ENCODE measurements at places on chromosomes 1 and 21. TPM values are rescaled to one million over a fixed set of nuclear protein-coding genes. Genes with fewer than 3 reads are reported as not detected.
A peak's percentile ranks its signal among the peaks of the same experiment; 100 is the strongest.

Gene SERTAD4
- total RNA-seq: not detected

Gene PROK1
- total RNA-seq: not detected

GRCh38 chr1:59027177-59027576 lies 243.3 kb upstream of the JUN start:
- H3K27ac ChIP-seq: no peak overlapping the region
- peaks cover 21% of the 10 kb centered on the region for H3K36me3 ChIP-seq
- H3K27me3 ChIP-seq: no peaks in the 10 kb centered on the region

DNA sequence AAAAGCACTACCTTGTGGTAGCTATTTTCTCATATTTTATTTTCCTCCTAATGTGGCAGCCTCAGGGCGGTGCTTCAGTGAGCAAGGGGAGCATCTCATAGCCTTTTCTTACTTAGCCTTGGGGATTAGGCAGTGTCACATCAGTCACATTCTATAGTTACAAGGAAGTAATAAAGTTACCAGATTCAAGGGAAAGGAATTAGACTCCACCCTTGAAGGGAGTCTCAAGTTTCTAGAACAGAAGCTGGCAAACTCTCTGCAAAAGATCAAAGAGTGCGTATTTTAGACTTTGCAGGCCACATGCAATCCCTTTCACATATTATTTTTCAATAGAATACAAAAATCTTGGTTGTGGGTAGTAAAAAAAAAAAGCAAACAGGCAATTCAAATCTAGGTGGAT lies 350.4 kb downstream of the AMY1C start:
- DNase-seq: no peak
- no peaks in the 10 kb centered on the region for H3K4me1 ChIP-seq
- H3K27me3 ChIP-seq: no peaks in the 10 kb centered on the region
- H3K36me3 ChIP-seq: no peaks in the 10 kb centered on the region
- H3K4me3 ChIP-seq: no peak overlapping the region
- no peak overlapping the region for H3K27ac ChIP-seq

DNA sequence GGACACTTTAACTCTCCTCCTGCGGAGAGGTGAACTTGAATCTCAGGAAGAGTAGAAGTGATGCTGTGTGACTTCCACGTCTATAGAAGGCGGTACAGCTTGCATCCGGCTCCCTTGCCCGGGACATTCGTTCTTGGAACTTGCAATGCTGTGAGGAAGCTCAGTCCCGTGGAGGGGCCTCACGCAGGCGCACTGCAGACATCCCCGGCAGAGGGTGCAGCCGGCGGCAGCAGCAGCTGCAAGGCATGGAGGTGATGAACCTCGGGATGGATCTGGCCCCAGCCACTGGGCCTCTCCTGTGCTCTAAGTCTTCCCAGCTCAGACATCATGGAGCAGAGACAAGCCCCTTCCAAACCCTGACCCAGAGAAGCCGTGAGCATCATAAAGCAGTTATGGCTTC lies 61.8 kb upstream of the SOD1 start:
- peaks cover 9% of the 10 kb centered on the region for H3K27me3 ChIP-seq
- H3K4me3 ChIP-seq: no peak overlapping the region
- no peaks in the 10 kb centered on the region for H3K36me3 ChIP-seq
- DNase-seq: no peak
- H3K4me1 ChIP-seq: no peaks in the 10 kb centered on the region
- no peak overlapping the region for H3K27ac ChIP-seq

- H3K4me3 ChIP-seq: no peak overlapping the region
- no peak for DNase-seq
- H3K4me1 ChIP-seq: no peaks in the 10 kb centered on the region
- H3K27me3 ChIP-seq: no peaks in the 10 kb centered on the region
Measured at GRCh38 chr1:183827801-183828200, 22.9 kb downstream of the RGL1 start.

- no peak for DNase-seq
- no peak overlapping the region for H3K27ac ChIP-seq
- H3K4me1 ChIP-seq: peaks cover 16% of the 10 kb centered on the region
- no peak overlapping the region for H3K4me3 ChIP-seq
- no peaks in the 10 kb centered on the region for H3K36me3 ChIP-seq
Measured at GRCh38 chr1:33378524-33378923, 52.4 kb downstream of the PHC2 start.

DNA sequence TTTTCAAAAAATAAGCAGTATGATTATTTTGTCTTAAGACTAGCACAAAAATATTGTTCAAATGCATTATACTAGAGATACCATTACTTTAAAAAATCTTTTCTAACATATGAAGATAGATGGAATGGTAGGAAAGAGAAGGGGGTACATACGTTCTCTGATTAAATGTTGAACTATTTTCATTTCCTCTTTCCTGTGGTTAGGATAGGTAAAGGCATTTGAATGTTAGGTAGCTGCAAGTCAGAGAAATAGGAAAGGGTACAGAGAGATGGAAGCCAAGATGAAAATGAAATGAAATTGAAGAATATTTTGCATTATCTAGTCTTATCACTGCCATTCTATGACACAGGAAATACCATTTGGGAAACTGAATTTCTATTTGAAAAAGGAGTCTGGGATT lies 28.3 kb downstream of the TLCD4 start:
- H3K36me3 ChIP-seq: no peaks in the 10 kb centered on the region
- no peak for DNase-seq
- H3K4me3 ChIP-seq: no peak overlapping the region
- no peaks in the 10 kb centered on the region for H3K27me3 ChIP-seq

- peaks cover 9% of the 10 kb centered on the region for H3K27me3 ChIP-seq
- H3K4me1 ChIP-seq: no peaks in the 10 kb centered on the region
- DNase-seq: no peak
Measured at GRCh38 chr1:147470079-147470478, 71.2 kb upstream of the BCL9 start.

GRCh38 chr1:3078430-3078861 lies 9.4 kb downstream of the PRDM16 start:
- no peak for DNase-seq
- peaks cover 6% of the 10 kb centered on the region for H3K27me3 ChIP-seq
- no peaks in the 10 kb centered on the region for H3K4me1 ChIP-seq

Gene CFHR2
- total RNA-seq: not detected

Gene SLC30A2
- total RNA-seq: not detected

DNA sequence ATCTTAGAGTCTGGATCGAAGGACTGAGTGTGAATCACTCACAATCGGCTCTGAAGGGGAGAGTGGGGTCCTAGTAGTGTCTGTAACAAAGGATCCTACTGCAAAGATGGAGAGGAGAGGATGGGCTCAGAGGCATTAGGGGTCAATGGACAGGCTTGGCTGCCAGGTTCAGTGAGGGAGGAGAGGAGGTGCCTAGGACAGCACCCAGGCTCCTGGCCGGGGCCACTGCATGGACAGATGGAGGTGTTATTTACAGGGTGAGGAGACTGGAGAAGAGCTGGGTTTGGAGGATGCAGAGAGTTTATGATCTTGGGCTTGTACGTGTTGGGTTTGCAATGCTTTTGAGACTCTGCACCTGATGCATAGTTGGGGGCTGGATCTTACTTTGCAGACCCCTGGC lies 658.9 kb downstream of the PTPRU start:
- no peak overlapping the region for H3K27ac ChIP-seq
- H3K36me3 ChIP-seq: no peaks in the 10 kb centered on the region
- no peaks in the 10 kb centered on the region for H3K4me1 ChIP-seq
- H3K27me3 ChIP-seq: peaks cover 14% of the 10 kb centered on the region
- DNase-seq: no peak
- no peak overlapping the region for H3K4me3 ChIP-seq

GRCh38 chr1:199273837-199274379 lies 635.1 kb downstream of the PTPRC start:
- no peaks in the 10 kb centered on the region for H3K4me1 ChIP-seq
- no peak for DNase-seq
- H3K27me3 ChIP-seq: peaks cover 2% of the 10 kb centered on the region
- no peaks in the 10 kb centered on the region for H3K36me3 ChIP-seq
- H3K27ac ChIP-seq: no peak overlapping the region
- H3K4me3 ChIP-seq: no peak overlapping the region

Gene KRTAP24-1
- not detected for total RNA-seq

DNA sequence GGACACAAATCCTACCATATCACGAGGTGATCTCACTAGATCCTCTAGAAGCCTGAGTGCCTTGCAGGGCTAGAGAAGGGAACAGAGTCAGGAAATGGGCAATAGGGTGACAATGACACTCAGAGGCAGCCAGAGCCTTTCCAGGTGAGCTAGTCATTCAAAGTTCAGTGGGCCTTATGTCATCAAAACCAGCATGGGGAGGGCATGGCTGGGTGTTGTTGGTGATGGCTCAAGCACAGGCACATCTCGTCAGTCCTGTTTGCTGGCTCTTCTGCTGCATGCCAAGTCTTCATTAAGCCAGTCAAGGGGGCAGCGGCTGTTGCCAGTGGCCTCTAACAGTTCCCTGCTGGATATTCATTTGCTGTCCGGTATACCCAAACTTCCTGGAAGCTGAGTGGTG lies 99.6 kb upstream of the USP24 start:
- no peaks in the 10 kb centered on the region for H3K36me3 ChIP-seq
- H3K4me3 ChIP-seq: no peak overlapping the region
- H3K4me1 ChIP-seq: peaks cover 15% of the 10 kb centered on the region
- H3K27ac ChIP-seq: no peak overlapping the region
- peaks cover 4% of the 10 kb centered on the region for H3K27me3 ChIP-seq
- no peak for DNase-seq

- no peaks in the 10 kb centered on the region for H3K4me1 ChIP-seq
- H3K27ac ChIP-seq: no peak overlapping the region
- no peaks in the 10 kb centered on the region for H3K27me3 ChIP-seq
- no peak for DNase-seq
Measured at GRCh38 chr1:226274138-226274537, 34.8 kb downstream of the LIN9 start.

Gene SAMD13
- total RNA-seq: 0.34 TPM

DNA sequence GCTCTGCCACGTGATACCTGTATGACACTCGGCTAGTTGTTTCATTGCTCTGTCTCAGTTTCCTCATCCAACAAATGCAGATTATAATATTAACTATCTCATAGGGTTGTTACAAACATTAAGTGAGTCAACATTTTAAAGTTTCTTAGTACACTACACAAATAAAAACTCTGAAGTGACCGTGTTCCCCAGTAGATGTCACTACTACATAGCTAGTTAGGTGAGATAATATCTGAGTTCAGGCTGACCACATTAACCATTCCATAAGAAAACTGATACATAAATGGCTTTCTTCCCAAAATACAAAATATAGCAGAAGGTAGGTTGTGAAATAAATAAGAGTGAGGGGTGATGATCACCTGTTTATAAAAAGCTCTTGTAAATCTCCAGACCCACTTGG lies 214.1 kb downstream of the NUF2 start:
- no peaks in the 10 kb centered on the region for H3K27me3 ChIP-seq
- H3K36me3 ChIP-seq: no peaks in the 10 kb centered on the region
- H3K27ac ChIP-seq: no peak overlapping the region
- no peak overlapping the region for H3K4me3 ChIP-seq
- H3K4me1 ChIP-seq: no peaks in the 10 kb centered on the region

Gene FOXD2
- 0.17 TPM for total RNA-seq

DNA sequence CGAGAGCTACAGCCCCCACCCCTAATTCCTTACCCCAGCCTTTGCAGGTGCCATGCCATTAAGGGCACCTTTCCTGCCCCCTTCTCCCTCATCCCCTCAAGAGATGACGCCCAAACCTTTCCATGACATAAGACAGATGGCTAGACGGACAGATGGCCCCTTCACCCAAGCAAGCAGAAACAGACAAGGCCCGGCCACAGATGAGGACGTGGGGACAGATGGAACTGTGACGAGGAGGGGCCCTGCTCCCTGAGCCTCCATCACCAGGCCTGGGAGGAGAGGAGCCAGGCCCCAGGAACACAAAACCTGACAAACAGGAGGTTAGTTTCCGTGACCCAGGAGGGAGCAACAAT lies 24.7 kb upstream of the PEF1 start:
- H3K27me3 ChIP-seq: peaks cover 22% of the 10 kb centered on the region
- no peak overlapping the region for H3K4me3 ChIP-seq
- H3K36me3 ChIP-seq: no peaks in the 10 kb centered on the region
- no peak for DNase-seq

DNA sequence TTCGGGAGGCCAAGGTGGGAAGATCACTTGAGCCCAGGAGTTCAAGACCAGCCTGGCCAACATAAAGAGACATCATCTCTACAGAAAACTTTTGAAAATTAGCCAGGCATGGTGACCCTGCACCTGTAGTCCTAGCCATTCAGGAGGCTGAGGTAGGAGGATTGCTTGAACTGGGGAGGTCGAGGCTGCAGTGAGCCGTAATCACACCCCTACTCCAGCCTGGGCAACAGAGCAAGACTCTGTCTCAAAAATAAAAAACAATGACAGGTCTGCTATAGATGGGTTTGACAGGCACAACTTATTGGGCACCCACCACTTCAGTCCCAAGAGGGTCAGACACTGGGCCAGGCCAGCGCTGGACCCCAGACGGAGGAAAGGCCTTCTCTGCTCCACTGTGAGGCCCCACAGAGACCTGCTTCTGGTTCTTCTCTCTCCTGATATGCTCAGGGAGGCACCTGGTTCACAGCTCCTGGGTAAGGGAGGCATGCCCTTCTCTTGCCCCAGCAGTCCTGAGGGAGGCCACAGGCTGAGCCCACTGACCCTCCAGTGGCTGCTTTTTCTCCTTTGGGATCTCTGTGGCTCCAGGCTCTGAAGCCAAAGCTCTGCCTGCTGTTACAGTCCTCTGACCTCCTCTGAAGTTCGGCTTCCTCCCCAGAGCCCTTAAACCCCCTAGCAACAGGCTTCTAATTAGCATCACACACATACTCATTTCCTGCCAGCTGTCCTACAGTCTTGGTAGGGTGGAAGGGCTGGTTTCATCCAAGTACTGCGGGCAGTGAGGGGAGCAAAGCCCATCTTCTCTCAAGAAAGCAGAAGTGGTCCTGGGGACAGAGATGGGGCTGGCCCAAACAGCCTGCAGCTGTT lies 14.4 kb downstream of the S100A16 start:
- no peak overlapping the region for H3K4me3 ChIP-seq
- peaks cover 13% of the 10 kb centered on the region for H3K4me1 ChIP-seq
- peaks cover 2% of the 10 kb centered on the region for H3K27me3 ChIP-seq
- peak overlapping the region; percentile 37 for H3K27ac ChIP-seq
- H3K36me3 ChIP-seq: no peaks in the 10 kb centered on the region
- DNase-seq: no peak

DNA sequence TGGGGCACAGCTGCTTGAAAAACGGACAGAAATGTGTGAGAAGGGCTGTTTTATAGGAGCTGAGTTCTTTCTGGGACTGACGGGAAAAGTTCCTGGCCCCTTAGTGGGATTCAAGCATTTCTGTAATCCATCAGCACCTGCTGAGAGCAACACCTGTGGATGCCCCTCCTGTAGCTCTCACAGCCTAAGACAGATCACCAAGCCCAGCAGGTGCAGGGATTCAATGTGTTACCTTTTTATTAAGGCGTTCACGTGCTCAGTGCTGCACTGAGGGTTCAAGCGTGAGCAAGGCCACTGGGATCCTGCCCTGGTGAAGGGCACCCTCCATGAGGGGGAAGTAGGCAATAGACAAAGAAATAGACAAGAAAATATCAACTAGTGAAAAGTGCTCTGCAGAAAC lies 14.9 kb downstream of the OLFML2B start:
- H3K4me3 ChIP-seq: no peak overlapping the region
- no peak for DNase-seq
- H3K36me3 ChIP-seq: no peaks in the 10 kb centered on the region
- peaks cover 5% of the 10 kb centered on the region for H3K4me1 ChIP-seq
- no peak overlapping the region for H3K27ac ChIP-seq

- DNase-seq: no peak
- no peaks in the 10 kb centered on the region for H3K4me1 ChIP-seq
- no peaks in the 10 kb centered on the region for H3K27me3 ChIP-seq
- no peak overlapping the region for H3K27ac ChIP-seq
Measured at GRCh38 chr1:91940496-91940895, 8.7 kb upstream of the BRDT start.

Data from activated T-helper 1 cell treated with anti-CD3 and anti-CD28 coated beads, Interleukin-12 subunit alpha, Interleukin-12 subunit beta, Interleukin-2, Interleukin-4 antibody, amounts not matched to agents 30 ng/mL and 10 ng/mL and 1 ng/mL, durations not matched to agents 14 hours and 24 hours and 36 hours (primary cell).